ENCODE measurements at places on chromosomes 6 and 20.

DNA sequence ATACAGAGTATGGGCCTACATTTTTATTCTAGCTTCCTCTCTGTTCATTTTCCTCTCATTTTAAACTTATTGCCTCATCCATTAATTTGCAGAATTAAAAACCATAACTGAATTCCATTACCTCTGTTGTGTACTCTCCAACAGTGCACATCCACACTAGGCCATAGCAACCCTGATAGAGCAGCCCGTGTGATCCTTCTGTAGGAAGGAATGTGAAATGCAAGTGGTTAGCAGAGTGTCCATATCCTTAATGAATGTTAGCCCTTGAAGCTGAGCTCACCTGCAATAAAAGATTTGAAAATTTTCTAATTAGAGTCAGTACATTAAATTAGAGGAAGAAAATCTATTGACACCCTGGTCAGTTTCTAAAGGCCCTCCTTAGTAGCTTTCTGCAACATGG is 6.5 kb upstream of the GRIK2 start:
- no peak for DNase-seq

DNA sequence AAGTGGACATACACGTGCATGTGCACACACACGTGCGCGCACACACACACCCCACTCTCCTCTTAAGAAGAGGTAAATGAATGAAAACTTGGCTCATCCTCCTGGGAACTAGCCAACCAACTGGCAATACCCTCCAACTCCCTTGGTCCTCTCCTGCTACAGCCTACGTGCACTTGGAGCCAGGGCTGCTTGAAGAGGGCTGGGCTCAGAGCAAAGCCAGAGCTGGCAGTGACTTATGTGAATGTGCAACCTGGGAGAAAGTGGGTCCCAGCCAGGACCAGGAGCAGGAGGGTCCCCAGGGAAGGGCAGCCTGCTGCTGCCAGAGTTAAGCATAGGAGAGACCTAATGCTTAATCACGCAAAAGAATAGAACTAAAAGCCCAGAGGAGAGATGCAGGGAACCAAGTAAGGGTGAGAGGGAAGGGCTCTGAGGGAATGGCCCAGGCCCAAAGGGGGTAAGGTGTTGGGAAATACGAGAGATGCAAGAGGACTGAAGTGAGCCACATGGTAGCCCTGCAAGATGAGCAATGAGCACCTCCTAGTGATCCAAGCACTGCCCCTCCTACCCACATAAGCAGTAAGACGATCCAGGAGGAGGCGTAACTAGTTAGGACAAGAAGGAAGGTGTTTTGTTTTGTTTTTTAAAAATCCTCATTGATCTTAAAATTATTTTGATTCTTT is 24.7 kb downstream of the TRAF3IP2 start:
- DNase-seq: no peak

- no peak for DNase-seq
Measured at GRCh38 chr6:128186729-128187128, 285.9 kb upstream of the THEMIS start.

- no peak for DNase-seq
Measured at GRCh38 chr6:145507239-145507638, 228.1 kb downstream of the EPM2A start.

GRCh38 chr20:40803381-40803780 is 114.3 kb upstream of the MAFB start:
- no peak for DNase-seq

DNA sequence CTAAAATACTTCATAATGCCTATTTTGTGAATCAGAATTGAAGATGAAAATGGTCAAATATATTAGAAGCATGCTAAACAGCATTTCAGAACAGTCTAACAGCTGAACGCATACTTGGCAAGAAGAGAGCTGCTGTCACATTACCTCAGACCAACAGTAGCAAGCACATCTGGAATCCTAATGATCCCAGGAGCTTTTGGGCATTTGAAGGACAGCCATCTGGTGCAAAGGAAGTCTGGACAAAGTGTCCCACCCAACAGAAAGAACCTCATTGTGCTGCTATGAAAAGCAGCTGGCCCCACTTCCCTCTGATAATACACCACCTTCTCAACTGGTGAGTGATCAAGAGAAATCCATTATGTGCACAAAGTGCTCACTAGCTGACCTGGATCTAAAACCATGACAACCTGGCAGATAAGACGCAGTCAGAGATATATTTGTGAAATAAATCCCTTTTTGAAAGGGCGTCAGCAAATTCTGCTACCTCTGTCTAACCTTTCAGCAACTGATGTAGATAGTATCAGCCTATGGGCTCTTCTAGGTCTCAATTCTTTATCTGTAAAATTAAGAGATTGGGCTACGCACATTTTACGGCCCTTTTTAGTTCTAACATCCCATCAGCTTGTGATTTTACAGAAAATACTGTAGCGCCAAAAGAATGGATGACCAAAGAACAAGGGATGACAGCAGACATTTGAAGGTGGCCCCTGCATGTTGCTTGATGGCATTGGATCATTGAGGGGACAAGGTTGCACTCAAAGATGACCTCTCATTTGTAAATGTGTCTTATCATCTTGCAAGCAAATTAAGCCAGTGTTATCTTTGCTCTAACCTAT is 78.7 kb downstream of the SGK1 start:
- no peak for DNase-seq

- no peak for DNase-seq
Measured at GRCh38 chr6:40536442-40536841, 50.7 kb downstream of the LRFN2 start.

All from activated CD8-positive, alpha-beta memory T cell treated with anti-CD3 and anti-CD28 coated beads for 1 hour (primary cell).